B cell (primary cell): ENCODE measurements at places on chromosomes 2 and 18. TPM values are rescaled to one million over a fixed set of nuclear protein-coding genes. Genes with fewer than 3 reads are reported as not detected.

EVA1A gene
- not detected in 2 replicates for total RNA-seq

NT5C1B gene
- total RNA-seq: not detected in 2 replicates

DNA sequence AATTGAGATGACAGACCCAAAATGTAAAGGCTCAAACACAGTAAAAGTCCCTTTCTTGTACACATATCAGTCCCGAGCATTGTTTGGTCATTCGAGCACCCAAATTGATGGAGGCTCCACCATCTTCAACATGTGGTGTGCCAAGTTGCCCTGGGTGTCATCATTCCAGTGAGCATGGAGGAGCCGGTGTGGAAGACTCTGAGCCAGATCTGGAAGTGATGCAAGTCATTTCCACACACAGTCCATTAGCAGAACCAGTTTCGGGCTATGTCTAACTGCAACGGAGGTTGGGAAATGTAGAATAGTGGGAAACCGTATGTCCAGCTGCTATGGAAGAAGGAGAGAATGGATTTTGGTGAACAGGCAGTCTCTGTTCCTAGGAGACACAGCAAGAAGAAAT lies 40.9 kb upstream of the BZW1 start:
- no peak overlapping the region for H3K27ac ChIP-seq
- H3K27me3 ChIP-seq: no peaks in the 10 kb centered on the region
- no peaks in the 10 kb centered on the region for H3K36me3 ChIP-seq

DNA sequence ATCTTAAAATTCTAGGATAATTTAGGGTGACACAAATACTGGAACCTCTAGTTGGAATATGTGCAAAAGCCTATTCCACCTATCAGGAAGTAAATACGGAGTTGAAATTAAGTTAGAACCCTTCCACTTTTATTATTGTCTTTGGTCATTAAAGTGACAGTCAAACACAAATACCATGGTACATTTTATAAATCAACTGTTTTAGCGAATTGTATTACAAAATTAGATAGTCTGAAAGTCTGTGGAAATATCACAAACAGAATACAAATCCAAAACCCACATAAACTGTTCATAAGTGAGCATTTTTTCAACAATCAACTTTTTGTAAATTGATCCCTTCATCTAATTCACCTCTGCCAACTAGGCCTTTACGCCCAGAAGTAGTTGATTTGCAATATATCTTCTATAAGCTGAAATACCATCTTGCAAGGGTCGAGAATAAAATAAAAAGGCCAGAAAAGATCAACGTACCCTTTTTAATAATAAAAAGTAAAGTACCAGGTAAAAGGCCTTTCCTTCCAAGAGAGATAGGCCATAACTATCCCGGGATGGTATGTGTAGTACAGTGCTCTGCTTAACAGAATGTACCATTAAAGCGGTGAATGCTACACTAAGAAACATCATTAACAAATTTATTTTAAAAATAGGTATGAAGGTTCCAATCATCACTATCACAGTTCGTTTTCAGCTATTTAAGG lies 1.3 kb downstream of the USP34 start:
- DNase-seq: no peak
- no peaks in the 10 kb centered on the region for H3K27me3 ChIP-seq
- peak overlapping the region; percentile 73 for H3K4me3 ChIP-seq
- H3K27ac ChIP-seq: peak overlapping the region; percentile 87
- H3K4me1 ChIP-seq: peaks cover 34% of the 10 kb centered on the region

GRCh38 chr18:54856105-54856646 lies 27.9 kb downstream of the RAB27B start:
- H3K4me1 ChIP-seq: no peaks in the 10 kb centered on the region
- no peak for DNase-seq
- no peaks in the 10 kb centered on the region for H3K27me3 ChIP-seq
- no peaks in the 10 kb centered on the region for H3K36me3 ChIP-seq

GRCh38 chr2:189204322-189204941 lies 24.9 kb upstream of the COL5A2 start:
- H3K4me1 ChIP-seq: no peaks in the 10 kb centered on the region
- DNase-seq: no peak
- no peaks in the 10 kb centered on the region for H3K36me3 ChIP-seq
- no peak overlapping the region for H3K27ac ChIP-seq
- no peak overlapping the region for H3K4me3 ChIP-seq

- no peaks in the 10 kb centered on the region for H3K36me3 ChIP-seq
- DNase-seq: no peak
- H3K4me3 ChIP-seq: no peak overlapping the region
- no peaks in the 10 kb centered on the region for H3K27me3 ChIP-seq
- peaks cover 11% of the 10 kb centered on the region for H3K4me1 ChIP-seq
- no peak overlapping the region for H3K27ac ChIP-seq
Observed at GRCh38 chr18:63025251-63026090, 294.1 kb downstream of the BCL2 start.

GRCh38 chr2:165899311-165899710 lies 54.3 kb downstream of the TTC21B start:
- H3K4me1 ChIP-seq: peaks cover 24% of the 10 kb centered on the region
- H3K36me3 ChIP-seq: no peaks in the 10 kb centered on the region
- H3K27ac ChIP-seq: no peak overlapping the region
- H3K4me3 ChIP-seq: no peak overlapping the region
- DNase-seq: no peak

DNA sequence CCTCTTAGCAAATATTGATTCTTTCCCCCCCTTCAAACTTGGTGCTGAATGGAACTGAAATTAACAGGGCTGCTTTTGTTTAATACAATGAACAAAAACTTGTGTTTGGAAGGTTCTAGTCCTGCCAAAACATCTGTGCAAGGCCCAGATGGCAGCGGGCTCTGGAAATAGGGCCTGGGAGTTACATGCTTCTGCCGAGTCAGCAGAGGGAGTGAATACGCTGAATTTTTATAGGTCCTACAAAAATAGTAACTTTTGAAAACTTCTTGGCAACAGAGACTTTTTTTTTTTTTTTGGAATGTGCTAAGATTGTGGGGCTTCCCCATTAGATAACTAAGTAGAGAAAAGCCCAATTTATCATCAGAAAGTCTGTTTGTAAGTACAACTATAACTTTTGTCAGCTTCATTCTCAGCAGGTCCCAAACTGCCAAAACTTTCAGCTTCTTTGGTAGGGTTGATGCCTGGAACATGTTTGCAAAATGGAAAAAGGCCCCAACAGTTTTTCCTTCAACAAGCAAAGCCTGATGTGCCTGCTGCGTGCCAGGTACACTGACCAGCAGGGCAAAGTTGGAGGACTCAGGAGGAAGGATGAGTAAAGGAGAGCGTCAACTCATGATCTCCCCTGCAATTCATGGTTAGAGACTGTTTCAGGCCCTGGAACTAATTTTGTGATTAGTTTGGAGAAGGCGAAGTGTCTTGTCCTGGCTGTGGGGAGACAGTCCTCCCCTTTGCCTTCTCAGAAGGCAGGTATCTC lies 45.1 kb upstream of the HDAC4 start:
- no peaks in the 10 kb centered on the region for H3K36me3 ChIP-seq

PUS10 gene
- 7.1 and 8.6 TPM in 2 replicates for total RNA-seq

LINC00305 gene
- total RNA-seq: not detected in 2 replicates

DNA sequence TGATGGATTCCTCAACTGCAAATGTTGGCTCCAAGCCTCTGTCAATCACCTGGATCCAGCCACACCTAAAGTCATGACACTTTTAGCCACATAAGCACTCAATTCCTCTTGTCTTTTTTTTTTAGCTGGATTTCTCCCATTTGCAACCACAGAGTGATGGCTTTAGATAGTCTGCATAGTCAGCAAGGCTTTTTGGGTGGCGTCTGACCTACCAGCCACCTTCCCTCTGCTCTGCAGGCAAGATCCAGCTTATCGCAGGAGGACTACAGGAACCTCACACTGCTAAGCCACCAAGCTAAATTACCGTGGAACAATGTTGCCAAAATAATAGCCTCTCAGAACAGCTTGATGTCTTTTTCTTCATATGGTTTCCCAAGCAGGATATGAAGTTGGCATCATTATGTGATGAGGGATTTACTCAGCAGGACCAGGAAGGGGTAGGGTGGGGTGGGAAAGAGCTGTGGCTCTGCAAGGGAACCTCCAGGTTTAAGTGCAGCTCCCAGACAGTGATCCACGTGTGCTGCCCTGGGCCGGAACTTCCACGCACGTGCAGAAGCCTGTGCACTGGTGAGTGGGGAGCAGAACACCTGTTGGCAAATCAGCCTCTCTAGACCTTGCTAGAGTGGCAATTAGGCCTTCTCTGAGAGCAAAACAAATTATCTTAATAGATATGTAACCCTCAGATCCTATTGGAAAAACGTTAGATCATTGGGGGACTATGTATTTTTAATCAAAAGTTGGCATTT lies 170.6 kb upstream of the NCK2 start:
- DNase-seq: no peak
- H3K27me3 ChIP-seq: no peaks in the 10 kb centered on the region
- peaks cover 4% of the 10 kb centered on the region for H3K4me1 ChIP-seq
- H3K27ac ChIP-seq: no peak overlapping the region
